Activated T-helper 17 cell treated with anti-CD3 and anti-CD28 coated beads, Interleukin-2, amount 50 U/mL, for 72 hours (primary cell): ENCODE measurements at places on chromosomes 12 and 14. TPM values are rescaled to one million over a fixed set of nuclear protein-coding genes. Genes with fewer than 3 reads are reported as not detected.

GRCh38 chr12:108729612-108730364, 1.5 kb downstream of the CORO1C start:
- no peak for ATAC-seq

DNA sequence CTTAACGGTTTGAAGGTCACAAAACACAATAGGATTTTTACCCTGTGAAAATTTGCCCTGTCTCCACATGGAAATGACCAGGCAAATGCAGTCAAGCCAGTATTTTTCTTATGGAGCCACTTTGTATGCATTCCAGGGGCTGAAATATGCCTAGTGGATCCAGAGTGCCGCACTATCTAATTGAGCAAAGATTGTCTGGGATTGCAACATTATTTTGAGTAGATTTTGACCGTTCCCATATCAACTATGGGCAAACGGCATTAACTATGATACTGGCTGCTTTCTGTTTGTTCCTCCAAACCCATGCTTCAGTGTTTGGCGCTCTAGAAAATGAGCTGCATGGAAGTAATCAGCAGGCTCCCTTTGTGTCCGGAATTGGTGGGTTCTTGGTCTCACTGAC, 223.0 kb downstream of the BTG1 start:
- no peak for ATAC-seq

- ATAC-seq, result peak; percentile 93
Measured at GRCh38 chr12:111056618-111057521, 136.5 kb upstream of the MYL2 start.

DNA sequence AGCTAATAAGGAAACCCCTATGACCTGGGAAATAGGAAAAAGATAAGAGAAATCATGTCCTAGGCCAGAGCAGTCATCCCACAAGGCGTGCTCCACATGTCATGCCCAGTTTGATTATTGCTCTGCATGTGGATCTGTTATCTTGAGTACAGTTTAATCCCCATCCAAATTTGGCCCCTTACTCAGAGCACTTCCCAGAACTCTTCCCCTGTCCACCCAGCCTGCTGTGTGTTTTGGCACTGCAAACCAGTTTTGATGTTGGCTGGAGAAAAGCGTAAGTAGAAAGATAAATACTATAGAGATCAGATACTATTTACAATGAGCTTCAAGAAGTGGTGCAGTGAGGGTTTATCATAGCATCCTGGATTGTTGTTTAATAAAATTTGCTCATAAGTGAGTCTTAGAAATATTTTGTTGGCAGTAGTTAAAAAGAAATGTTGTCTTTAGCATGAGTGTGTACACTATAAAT, 83.8 kb downstream of the PTPRB start:
- no peak for ATAC-seq

DNA sequence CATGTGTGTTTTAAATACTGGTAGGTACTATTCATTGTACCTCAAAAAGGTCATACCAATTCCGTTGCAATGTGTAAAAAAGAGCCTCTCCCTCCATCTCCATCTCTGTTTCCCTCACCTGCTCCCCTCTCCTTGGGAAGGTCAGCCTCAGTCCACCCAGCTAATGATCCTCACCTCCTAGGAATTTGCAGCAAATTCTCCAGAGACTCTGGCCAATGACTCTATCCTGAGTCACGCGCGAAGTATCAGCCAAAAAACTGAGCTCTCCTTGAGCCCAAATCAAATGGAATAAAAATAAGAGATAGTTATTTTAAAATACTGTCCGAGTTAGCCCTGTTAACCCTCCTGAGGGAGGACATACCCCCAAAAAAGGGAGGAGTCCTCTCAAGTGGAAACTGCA, 148.4 kb downstream of the DPF3 start:
- no peak for ATAC-seq

DNA sequence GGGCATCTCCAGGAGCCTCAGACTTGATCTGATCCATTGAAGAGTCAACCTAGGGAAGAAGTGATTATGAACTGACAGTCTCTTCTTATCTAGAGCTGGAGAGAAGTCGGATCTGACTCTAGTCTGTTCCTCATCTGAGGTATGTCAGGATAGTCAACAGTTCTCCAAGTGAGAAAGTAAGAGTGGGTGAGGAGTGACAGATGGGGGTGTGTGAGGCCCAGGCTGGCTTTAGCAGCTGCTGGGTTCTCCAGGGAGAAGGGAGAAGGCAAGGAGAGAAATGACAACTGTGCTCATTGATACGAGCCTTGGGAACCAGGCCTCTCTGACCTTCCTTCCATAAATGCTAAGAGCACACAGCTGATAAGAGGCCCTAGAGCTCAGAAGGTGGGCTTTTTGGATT, 53.3 kb downstream of the IRAK3 start:
- ATAC-seq, result no peak

Gene KCNC2
- not detected for total RNA-seq

Gene ADAM21
- not detected for total RNA-seq

GRCh38 chr12:88580051-88580871, at the start of gene KITLG:
Gene KITLG, minus strand, starts transcription at chr12:88580471. Its CDS starts 193 bp downstream, at chr12:88580278.
- peak; percentile 61 for ATAC-seq

DNA sequence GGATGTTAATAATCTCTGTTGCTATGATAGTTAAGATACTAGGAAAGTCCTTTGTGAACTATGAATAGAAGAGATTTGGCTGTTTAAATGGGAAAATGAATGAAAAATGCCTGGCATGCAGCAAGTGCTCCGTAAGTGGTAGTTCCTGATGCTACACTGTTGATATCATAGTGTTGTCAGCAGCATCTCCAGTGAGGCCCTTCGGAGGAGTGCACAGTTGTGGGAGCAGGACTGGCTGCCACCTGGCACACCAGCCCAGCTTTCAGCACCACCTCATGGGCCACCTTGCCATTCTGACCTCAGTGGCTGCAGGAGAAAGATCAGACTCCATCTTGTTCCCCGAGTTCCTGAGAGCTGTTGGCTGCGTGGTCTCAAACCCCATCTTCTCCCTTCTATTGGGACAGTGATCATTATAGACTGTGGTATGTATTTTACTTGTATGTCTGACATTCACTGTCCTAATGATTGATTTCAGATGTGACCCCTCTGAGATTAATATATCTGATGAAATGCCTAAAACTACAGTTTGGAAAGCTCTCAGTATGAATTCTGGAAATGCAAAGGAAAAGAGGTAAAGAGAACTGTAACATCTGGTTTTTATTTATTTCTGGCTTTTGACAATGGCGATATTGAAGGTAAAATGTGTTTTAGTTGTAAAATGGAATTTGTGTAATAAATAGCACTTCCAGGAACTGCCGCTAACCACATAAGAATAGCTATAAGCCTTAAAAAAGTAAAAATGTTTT, 80.9 kb downstream of the SLC4A8 start:
- no peak for ATAC-seq

Gene POTEM
- not detected for total RNA-seq

DNA sequence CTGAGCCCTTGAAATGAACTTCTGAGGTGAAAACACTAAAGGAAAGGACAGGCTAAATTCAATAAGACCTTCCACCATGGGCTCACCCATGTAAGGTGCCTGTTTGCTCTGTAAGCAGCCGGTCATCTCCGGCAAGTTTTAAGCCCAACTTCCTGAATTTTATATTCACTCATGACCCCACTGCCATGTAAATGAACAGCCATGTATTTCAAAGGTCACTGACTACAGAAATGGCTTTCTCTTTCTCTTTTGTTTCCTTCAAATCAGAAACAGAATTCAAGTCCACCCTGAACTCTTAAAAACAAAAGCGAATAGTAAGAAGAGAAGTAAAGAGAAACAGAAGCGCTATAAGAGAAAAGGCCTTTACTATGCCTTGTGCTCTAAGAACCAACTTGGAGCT, 61.7 kb upstream of the OVCH1 start:
- ATAC-seq, result no peak

Gene ARMH4
- not detected for total RNA-seq

Gene TAS2R20
- 4.4 TPM for total RNA-seq

DNA sequence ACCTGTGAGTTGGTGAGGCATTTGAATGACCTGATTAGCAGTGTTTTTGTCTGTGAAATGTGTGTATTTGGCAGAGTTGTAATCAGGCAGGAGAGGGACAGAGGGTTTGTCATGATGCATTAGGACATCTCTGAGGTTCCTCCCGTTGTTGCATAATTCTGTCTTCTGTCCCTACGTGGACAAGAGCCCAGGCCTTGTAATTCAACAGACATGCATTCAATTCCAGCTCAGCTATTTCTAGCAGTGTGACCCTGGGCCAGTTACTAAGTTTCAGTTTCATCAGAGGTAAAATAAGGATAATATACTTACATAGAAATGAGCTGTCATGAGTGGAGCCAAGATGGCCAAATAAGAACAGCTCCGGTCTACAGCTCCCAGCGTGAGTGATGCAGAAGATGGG, 208.6 kb downstream of the SLC38A4 start:
- no peak for ATAC-seq

- ATAC-seq, result no peak
Measured at GRCh38 chr14:76984297-76984696, 44.2 kb downstream of the IRF2BPL start.

DNA sequence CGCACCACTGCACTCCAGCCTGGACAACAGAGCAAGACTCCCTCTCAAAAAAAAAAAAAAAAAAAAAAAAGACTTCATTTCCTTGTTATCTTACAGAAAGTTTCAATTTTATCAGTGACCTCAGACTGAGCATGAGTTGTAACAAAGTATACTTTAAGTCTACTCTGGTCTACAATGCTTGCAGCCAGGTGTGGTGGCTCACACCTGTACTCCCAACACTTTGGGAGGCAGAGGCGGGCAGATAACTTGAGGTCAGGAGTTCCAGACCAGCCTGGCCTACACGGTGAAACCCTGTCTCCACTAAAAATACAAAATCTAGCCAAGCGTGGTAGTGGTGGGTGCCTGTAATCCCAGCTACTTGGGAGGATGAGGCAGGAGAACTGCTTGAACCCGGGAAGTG, 18.0 kb downstream of the HNRNPC start:
- ATAC-seq, result no peak

- no peak for ATAC-seq
Measured at GRCh38 chr14:64541261-64541971, 875 bp downstream of the HSPA2 start.
